ENCODE measurements at places on chromosomes 7 and 10.

- DNase-seq: no peak
Measured at GRCh38 chr7:16007911-16008310, 321.4 kb upstream of the MEOX2 start.

DNA sequence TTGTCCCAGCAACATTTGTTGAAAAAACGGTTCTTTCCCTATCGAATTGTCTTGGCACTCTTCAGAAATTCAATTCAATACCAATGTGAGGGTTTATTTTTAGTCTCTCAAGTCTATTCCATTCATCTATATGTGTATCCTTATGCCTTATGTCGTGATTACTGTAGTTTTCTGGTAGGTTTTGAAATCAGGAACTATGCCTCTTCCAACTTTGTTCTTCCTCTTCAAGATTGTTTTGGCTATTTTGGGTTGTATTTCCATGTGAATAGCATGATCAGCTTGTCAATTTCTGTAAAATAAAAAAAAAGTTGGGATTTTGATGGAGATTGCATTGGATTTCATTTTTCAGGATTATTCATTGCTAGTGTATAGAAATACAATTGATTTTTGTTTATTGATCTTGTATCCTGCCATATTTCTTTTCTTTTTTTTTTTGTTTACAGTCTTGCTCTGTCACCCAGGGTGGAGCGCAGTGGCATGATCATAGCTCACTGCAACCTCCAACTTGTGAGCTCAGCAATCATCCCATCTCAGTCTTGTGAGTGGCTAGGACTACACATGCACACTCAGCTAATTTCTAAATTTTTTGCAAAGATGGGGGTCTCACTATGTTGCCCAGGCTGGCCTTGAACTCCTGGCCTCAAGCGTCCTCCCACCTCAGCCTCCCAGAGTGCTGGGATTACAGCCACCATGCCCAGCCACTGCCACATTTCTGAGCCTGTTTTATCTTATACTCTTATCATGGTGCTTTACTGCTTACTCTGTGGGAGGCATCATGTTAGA is 46.2 kb upstream of the MKLN1 start:
- DNase-seq: no peak

- no peak for DNase-seq
Measured at GRCh38 chr7:28889290-28889689, 68.8 kb downstream of the TRIL start.

- DNase-seq: no peak
Measured at GRCh38 chr7:732094-732541, 5.0 kb upstream of the PRKAR1B start.

DNA sequence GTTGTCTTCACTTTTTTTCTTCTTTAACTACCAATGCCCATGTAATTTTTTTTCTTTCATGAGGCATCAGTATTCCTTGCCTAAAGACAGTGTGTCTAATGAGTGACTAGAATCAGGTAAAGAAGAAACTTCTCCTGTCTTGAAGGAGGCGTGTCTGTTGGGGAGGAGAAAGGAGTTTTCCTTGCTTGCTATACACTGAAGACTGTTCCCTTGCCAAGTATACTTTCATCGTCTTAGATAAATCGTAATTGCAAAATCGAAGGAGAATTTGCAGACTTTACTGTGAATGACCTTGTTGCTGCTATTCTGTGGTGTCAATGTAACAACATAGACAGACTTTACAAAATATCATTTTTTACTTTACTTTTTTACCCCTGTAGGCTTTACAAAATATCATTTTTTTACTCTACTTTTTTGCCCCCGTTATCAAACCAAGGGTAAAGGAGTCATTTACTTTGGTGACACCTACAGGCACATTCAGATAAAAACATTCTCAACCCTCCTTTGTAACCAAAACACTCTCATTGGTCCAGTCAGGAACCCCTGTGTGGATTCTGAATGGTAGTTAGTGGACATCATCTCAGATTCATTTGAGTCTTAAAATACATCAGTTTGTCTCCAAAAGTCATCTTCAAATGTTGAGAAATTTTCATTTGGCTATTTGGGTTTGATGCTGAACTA is 232.4 kb downstream of the AHR start:
- DNase-seq: peak; percentile 43

Measured in AML-193 (cell line).